ENCODE measurements at places on chromosomes 2 and 18. TPM values are rescaled to one million over a fixed set of nuclear protein-coding genes. Genes with fewer than 3 reads are reported as not detected.

- no peak overlapping the region for H3K27ac ChIP-seq
- no peak for DNase-seq
- H3K4me3 ChIP-seq, result no peak overlapping the region
- H3K27me3 ChIP-seq, result no peaks in the 10 kb centered on the region
Measured at GRCh38 chr2:234305846-234306245, 191.0 kb downstream of the ARL4C start.

DNA sequence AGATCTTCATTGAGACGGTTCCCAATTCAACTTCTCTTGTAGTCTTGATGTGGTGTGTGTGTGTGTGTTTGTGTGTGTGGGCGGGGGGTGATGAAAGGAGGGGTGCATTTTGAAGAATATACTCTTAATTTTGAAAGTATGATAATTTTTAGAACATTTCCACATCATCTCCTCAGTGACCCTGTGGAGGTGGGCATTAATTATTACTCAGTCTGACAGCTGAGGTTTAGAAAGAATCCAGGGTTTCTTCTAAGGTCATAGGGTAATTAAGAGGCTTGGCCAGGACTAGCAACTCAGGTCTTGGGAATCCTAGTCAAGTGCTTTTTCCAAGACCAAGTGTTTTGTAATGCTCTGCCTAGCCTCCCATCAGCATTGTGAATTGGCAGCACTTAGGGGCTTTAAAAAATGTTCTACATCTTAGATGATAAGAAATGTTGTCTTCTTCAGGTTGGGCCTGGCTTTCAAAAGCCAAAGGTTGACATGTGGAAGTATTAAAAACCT is 100.5 kb downstream of the SPTBN1 start:
- DNase-seq, result no peak
- no peaks in the 10 kb centered on the region for H3K27me3 ChIP-seq
- H3K36me3 ChIP-seq, result no peaks in the 10 kb centered on the region

DNA sequence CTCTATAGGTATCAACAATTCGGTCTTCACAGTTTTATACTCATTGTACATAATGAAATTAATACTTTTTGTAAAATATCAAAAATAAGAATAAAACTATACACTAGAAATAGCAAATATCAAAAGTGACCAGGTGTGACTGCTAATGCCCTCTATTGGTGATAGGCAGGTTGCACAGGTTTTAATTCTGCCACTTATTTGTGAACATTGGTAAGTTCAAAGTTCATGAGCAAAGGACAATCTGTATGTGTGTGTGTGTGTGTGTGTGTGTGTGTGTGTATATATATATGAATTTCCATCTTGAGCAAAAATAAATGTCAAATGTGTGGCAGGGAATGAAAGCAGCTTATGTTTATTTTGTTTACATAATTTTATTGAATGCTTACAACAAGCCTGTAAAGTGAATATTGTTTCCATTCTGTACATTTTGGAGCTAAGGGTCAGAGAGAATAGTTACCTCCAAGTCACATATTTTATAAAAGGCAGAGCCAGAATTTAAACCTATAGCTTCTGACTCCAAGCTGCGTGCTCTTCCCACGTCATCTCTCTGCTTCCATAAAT is 537.4 kb downstream of the CPS1 start:
- no peaks in the 10 kb centered on the region for H3K27me3 ChIP-seq
- DNase-seq, result peak; percentile 33
- no peaks in the 10 kb centered on the region for H3K36me3 ChIP-seq
- no peak overlapping the region for H3K4me3 ChIP-seq
- no peak overlapping the region for H3K27ac ChIP-seq

GRCh38 chr2:199940373-199940772 is 14.9 kb downstream of the TYW5 start:
- no peak overlapping the region for H3K27ac ChIP-seq
- H3K4me1 ChIP-seq, result no peaks in the 10 kb centered on the region
- no peak for DNase-seq
- H3K27me3 ChIP-seq, result no peaks in the 10 kb centered on the region

Gene LCT
- 3.2 TPM for total RNA-seq

DNA sequence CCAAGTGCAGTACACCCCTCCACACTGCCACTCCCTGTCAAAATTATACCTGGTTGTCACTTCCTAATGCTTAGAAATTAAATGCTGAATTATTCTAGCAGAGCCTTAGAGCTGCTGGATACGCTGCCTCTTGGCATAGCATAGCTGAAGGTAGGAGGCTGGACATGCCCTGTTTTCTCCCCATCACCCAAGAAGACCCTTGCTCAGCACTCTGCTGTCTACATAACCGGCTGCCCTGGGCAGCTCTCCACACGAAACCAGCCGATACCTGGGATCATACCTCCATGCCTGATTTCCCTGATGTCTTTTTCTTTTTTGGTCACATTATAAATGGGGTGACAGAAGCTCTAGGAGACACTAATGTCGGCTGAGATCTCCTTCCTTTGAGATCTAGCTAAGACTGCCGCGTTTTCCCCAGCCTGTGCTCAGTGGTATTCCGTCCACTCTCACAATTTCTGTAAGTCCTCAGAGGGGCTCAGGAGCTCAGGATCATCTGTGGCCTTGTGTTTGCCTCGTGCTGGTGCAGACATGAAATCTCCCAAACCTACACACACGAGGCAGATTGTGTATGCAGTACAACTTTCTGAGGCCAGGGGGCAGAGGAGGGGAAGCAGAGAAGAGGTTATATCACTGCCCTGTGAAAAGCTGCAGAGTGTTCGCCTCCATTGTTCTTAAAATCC is 13.5 kb upstream of the ZAP70 start:
- no peaks in the 10 kb centered on the region for H3K27me3 ChIP-seq
- H3K36me3 ChIP-seq, result no peaks in the 10 kb centered on the region
- H3K27ac ChIP-seq, result no peak overlapping the region

- H3K27me3 ChIP-seq, result no peaks in the 10 kb centered on the region
- DNase-seq, result no peak
- no peaks in the 10 kb centered on the region for H3K4me1 ChIP-seq
- no peak overlapping the region for H3K27ac ChIP-seq
Measured at GRCh38 chr18:24130494-24130893, 8.4 kb upstream of the CABYR start.

- no peaks in the 10 kb centered on the region for H3K4me1 ChIP-seq
- no peak overlapping the region for H3K4me3 ChIP-seq
- H3K27me3 ChIP-seq, result no peaks in the 10 kb centered on the region
- DNase-seq, result no peak
- no peak overlapping the region for H3K27ac ChIP-seq
- no peaks in the 10 kb centered on the region for H3K36me3 ChIP-seq
Measured at GRCh38 chr2:2318949-2319348, 12.1 kb downstream of the MYT1L start.

GRCh38 chr2:188607501-188607900 is 315.8 kb downstream of the GULP1 start:
- no peaks in the 10 kb centered on the region for H3K27me3 ChIP-seq
- no peaks in the 10 kb centered on the region for H3K36me3 ChIP-seq
- no peak overlapping the region for H3K27ac ChIP-seq
- DNase-seq, result peak; percentile 9
- no peaks in the 10 kb centered on the region for H3K4me1 ChIP-seq
- H3K4me3 ChIP-seq, result no peak overlapping the region

- peaks cover 3% of the 10 kb centered on the region for H3K4me1 ChIP-seq
- no peaks in the 10 kb centered on the region for H3K27me3 ChIP-seq
- DNase-seq, result no peak
- no peaks in the 10 kb centered on the region for H3K36me3 ChIP-seq
Measured at GRCh38 chr2:217099561-217099960, 239.7 kb upstream of the TNP1 start.

- DNase-seq, result no peak
- peak overlapping the region; percentile 63 for H3K27ac ChIP-seq
- H3K36me3 ChIP-seq, result no peaks in the 10 kb centered on the region
- peaks cover 18% of the 10 kb centered on the region for H3K4me1 ChIP-seq
Measured at GRCh38 chr2:102056079-102056581, 64.4 kb downstream of the IL1R2 start.

DNA sequence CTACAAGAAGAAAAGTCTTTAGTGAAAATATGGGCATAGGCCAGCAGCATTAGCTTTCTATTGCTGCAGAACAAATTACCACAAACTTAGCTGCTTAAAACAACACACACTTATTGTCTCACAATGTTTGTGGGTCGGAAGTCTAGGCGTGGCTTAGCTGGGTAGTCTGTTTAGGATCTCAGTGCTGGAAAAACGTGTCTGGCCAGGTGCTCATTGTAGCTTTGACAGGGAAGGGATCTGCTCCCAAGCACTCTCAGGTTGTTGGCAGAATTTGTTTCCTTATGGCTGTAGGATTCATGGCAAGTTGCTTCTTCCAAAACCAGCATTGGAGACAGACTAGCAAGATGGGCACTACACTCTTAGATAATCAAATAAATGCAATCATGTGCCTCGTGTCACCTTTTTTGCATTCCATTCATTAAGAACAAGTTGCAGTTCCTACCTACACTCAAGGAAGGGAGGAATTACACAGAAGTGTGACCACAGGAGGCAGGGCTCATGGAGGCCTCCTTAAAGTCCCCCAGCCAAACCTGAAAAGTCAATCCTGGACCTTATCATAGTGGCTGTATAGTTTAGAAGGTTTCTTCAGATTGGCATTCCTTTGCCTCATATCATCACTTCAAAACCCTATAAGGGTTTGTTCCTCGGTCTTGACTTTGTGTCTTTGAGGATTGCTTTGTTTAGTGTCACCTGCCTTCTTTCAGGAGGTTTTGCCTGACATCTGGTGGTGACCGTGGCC is 17.3 kb downstream of the MRPL30 start:
- no peak overlapping the region for H3K4me3 ChIP-seq
- H3K4me1 ChIP-seq, result no peaks in the 10 kb centered on the region
- H3K36me3 ChIP-seq, result no peaks in the 10 kb centered on the region
- peak overlapping the region; percentile 22 for H3K27ac ChIP-seq

Gene PLEK
- 0.93 TPM for total RNA-seq

- no peaks in the 10 kb centered on the region for H3K27me3 ChIP-seq
- H3K4me3 ChIP-seq, result no peak overlapping the region
- H3K36me3 ChIP-seq, result no peaks in the 10 kb centered on the region
- H3K27ac ChIP-seq, result no peak overlapping the region
- H3K4me1 ChIP-seq, result no peaks in the 10 kb centered on the region
Measured at GRCh38 chr2:164069540-164069939, 333.7 kb upstream of the FIGN start.

Gene RABL2A
- 7.3 TPM for total RNA-seq

DNA sequence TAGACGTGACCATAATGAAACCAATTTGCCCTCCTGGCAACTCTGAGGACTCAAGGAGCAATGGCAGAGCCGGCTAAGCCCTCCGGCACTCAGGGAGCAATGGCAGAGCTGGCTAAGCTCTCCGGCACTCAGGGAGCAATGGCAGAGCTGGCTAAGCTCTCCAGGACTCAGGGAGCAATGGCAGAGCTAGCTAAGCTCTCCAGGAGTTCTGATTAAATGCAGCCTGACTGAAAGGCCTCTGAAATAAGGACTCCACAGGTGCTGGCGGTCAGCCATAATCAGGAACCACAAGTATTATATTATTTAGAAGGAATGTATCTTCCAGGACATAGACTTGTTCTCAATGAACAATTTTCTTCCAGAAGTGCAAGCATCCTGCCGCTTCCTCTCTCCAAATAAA is 65.2 kb downstream of the C2orf76 start:
- no peak overlapping the region for H3K27ac ChIP-seq
- H3K27me3 ChIP-seq, result no peaks in the 10 kb centered on the region
- no peaks in the 10 kb centered on the region for H3K4me1 ChIP-seq
- no peaks in the 10 kb centered on the region for H3K36me3 ChIP-seq
- no peak for DNase-seq
- H3K4me3 ChIP-seq, result no peak overlapping the region

DNA sequence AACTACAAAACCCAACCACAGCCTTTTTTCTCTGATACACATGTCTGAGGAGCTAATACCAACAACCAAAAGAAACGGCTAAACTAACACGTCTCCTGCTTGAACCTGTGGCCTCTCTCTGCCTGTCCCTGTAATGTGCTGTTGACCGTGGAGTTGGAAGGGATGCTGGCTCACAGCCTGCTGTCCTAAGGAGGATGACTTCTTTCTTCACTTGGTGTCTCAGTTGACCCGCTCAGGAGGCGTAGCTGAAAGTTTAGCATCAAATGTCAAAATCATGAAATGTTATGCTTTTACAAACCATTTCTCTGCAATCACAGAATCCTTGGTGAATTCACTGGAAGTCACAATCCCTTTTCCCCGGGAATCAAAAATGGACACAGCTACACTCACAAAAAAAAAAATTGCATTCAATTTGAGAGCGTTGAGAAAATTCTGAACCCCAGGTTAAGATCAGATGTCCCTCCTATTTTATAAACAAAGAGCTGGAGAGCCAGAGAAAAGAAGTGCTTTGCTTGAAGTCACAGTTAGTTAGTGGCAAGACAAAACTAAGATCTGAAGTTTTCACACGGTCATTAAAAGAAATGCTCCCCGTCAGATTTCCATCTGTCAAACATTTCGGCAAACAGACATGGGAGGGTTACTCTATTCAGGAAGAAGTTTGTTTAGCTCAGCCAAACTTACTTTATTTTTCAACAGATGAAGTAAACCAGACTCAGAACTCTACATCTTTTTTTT is 74.3 kb downstream of the IRS1 start:
- peak; percentile 28 for DNase-seq
- no peaks in the 10 kb centered on the region for H3K36me3 ChIP-seq
- no peak overlapping the region for H3K4me3 ChIP-seq
- no peaks in the 10 kb centered on the region for H3K27me3 ChIP-seq
- peak overlapping the region; percentile 59 for H3K27ac ChIP-seq

Gene SAG
- 0.47 TPM for total RNA-seq

Gene REG3A
- total RNA-seq, result 1.6 TPM

GRCh38 chr2:74691929-74692328 is 37.9 kb downstream of the SEMA4F start:
- no peak for DNase-seq
- H3K4me3 ChIP-seq, result no peak overlapping the region
- no peak overlapping the region for H3K27ac ChIP-seq

- no peak for DNase-seq
- H3K4me3 ChIP-seq, result peak overlapping the region; percentile 82
Measured at GRCh38 chr2:152335726-152336118, 748 bp downstream of the FMNL2 start.

GRCh38 chr2:25632396-25632795 is 41.0 kb downstream of the DTNB start:
- H3K4me1 ChIP-seq, result no peaks in the 10 kb centered on the region
- no peaks in the 10 kb centered on the region for H3K36me3 ChIP-seq
- DNase-seq, result no peak

- H3K4me1 ChIP-seq, result no peaks in the 10 kb centered on the region
- no peaks in the 10 kb centered on the region for H3K27me3 ChIP-seq
- no peak for DNase-seq
- no peaks in the 10 kb centered on the region for H3K36me3 ChIP-seq
- H3K4me3 ChIP-seq, result no peak overlapping the region
Measured at GRCh38 chr18:5997361-5997760, 102.0 kb upstream of the TMEM200C start.

Gene CENPA
- 1.7 TPM for total RNA-seq

Gene NOSTRIN
- 19.1 TPM for total RNA-seq

Gene COL3A1
- 8,329 TPM for total RNA-seq

- H3K4me3 ChIP-seq, result peak overlapping the region; percentile 69
- DNase-seq, result peak; percentile 58
- peaks cover 18% of the 10 kb centered on the region for H3K4me1 ChIP-seq
- H3K27me3 ChIP-seq, result no peaks in the 10 kb centered on the region
- H3K36me3 ChIP-seq, result no peaks in the 10 kb centered on the region
- peak overlapping the region; percentile 93 for H3K27ac ChIP-seq
Measured at GRCh38 chr2:126656431-126657147, 631 bp downstream of the GYPC start.

All from hepatocyte (in vitro differentiated cells).